ENCODE measurements at places on chromosomes 12 and 14. TPM values are rescaled to one million over a fixed set of nuclear protein-coding genes. Genes with fewer than 3 reads are reported as not detected.

- no peak for DNase-seq
Observed at GRCh38 chr12:126447346-126447745, 1382.1 kb downstream of the AACS start.

DNA sequence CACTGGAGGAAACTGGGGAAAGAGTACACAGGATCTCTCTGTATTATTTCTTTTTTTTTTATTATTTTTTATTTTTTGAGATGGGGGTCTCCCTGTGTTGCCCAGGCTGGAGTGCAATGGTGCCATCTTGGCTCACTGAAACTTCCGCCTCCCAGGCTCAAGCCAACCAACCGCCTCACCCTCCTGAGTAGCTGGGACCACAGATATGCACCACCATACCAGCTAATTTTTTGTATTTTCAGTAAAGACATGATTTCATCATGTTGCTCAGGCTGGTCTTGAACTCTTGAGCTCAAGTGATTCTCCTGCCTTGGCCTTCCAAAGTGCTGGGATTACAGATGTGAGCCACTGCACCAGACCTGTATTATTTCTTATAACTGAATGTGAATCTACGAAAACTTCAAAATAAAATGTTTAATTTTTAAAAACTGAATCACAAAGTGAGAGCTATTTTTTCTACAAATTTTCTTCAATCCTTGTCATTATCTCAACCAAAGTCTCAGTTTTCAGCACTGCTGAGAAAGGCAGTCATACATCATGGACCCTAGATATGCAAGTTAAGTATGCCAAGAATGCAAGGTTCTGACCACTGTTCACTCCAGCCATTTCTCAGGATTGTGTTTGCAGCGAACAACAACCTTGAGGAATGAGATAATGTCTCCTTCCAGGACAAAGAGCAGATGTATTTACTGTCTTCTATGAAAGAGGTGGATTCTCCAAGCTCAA is 2.4 kb downstream of the EAPP start:
- no peak for DNase-seq

GRCh38 chr14:74217672-74218448 is 21.4 kb upstream of the VSX2 start:
- DNase-seq: peak; percentile 82

DNA sequence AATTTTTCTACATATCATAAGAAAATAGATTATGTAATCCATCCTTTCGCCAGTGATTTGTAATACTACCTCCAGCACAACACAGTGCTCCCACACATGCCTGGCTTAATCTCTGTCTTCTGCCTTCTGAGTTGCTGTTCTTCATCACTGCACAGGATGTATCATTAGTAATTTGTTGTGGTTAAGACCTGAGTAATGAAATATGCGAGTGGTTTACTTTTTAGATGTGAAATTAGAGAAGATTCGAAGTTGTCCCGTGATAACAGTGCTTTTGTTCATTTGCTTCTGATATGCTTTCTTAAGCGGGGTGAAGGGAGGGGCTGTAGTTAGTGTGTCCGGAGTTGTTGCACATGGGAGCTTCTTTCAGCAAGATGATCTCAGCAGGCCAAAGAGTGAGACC is 18.1 kb downstream of the KRT85 start:
- DNase-seq: no peak

DNA sequence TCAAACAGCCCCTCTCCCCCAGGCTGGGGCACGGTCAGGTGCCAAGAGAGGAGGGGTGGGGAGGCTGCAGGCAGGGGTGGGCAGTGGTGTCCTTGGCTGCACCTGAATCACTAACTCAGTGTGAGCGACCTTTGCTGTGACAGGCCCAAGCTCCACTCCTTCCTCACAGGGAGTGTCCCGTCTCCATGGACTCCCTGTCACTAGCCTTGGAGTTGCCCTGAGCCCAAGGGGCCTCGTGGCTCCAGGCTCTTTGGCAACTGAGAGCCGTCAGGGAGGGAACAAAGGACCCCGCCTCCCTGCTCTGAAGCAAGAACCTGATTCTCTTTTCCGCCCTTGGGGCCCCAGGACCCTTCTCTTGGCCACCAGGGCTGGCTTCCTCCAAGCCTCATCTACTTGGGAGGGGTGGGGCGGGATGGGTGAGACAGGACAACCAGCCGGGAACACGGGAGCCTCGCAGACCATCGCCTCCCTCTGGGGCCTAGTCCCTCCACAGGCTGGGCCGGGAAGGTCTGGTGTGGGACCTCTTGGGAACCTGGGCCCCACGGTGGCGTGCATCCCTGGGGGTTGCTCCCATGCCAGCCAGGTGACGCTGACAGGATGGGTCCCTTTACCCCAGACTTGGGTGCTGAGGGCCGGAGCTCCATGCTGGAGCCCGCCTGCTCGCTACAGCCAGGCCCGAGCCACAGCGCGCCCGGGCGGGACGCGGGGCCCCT is 935 bp upstream of the ADSS1 start:
- no peak for DNase-seq

DNA sequence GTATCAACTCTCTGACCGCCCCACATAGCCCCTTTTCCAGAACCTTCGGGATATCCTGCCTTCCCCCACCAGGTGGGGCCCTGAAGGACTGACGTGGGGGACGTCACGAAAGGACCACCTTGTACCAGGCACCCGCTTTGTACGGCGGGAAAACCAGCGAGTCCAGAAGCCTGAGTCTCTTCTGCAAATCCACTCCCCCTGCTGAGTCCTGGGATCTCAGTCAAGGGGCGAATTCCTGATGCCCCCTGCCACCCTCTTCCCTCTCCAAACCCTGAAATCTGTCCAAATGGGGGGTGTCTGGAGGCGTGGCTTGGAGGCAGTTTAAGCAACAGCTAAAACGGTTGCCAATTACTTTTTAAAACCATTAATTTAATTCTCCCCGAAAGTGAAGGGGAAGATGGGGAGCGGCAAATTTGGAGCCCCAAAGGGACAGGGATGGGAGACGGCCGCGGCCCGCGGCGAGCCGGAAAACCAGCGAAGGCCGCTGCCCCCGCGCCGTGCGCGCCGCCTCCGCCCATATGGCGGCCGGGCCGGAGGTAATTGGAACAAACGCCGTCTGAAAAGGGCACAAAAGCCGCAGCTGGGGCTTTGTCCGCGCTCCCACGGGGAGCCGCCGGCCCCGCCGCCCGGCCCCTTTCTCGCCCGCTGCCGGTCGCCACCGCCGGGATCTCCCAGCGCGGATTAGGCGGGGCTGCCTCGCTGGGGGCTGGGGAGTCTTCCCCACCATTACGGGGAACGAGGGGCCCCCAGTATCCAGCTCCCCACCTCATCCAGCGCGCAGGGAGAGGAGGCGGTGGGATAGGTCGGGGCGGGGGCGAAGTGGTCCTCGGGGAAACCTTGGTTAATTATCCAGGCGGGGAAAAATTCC is 6.6 kb downstream of the LHX5 start:
- DNase-seq: no peak

- no peak for DNase-seq
Observed at GRCh38 chr12:119691202-119691810, 23.4 kb downstream of the PRKAB1 start.

- DNase-seq: no peak
Observed at GRCh38 chr12:65200007-65200665, 30.8 kb downstream of the LEMD3 start.

- DNase-seq: peak; percentile 83
Observed at GRCh38 chr14:92613008-92613658, 99.6 kb downstream of the RIN3 start.

- no peak for DNase-seq
Observed at GRCh38 chr12:14828892-14829291, 14.4 kb downstream of the ART4 start.

DNA sequence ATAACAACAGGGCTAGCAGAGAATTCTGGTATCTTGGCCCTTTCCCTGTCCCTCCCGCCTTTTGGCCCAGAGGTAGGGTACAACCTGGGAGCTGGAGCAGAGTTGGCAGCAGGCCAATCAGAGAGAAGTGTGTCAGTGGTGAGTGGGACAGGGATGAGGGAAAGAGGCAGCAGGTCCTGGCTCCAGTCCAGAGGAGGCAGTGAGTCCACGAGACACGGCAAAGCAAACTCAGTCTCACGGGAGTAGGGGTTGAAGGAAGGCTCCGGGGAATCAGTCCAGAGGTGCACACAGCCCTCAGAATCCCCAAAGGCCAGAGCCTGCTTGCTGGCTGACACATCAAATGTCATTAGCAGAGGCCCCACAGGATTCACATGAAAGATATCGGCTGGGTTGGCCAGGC is 7.3 kb downstream of the PAN2 start:
- DNase-seq: no peak

GRCh38 chr12:49705479-49706134 is 1.6 kb downstream of the FMNL3 start:
- peak; percentile 55 for DNase-seq

GRCh38 chr12:26399381-26399780 is 204.0 kb downstream of the SSPN start:
- DNase-seq: no peak

GRCh38 chr12:128820723-128821432 is 2.9 kb downstream of the SLC15A4 start:
- no peak for DNase-seq

GRCh38 chr14:61552241-61552640 is 143.1 kb upstream of the HIF1A start:
- no peak for DNase-seq

DNA sequence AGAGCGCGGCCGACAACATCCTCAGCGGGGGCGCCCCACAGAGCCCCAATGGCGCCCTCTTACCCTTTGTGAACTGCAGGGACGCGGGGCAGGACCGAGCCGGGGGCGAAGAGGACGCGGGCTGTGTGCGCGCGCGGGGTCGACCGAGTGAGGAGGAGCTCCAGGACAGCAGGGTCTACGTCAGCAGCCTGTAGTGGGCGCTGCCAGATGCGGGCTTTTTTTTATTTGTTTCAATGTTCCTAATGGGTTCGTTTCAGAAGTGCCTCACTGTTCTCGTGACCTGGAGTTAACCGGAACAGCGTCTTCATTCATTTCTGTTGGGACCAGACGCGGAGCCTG is 103.8 kb upstream of the FKBP4 start:
- peak; percentile 76 for DNase-seq

DNA sequence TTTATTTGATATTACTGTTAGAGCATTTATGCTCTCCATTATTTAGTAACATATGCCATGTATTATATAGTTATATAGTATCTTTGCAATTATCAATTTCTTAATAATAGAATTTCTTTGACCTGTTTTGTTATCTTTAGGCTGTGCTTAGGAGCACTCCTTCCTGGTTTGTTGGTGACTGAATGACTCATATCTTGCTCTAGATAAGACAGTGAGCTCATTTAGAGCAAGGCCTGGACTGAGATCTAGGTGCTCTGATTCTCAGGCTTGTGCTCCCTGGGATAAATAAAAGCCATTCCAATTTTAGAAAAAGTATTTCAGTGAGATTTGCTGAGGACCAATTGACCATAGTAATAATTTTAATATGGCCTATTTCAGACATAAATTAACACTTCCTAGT is 951.2 kb downstream of the FLRT2 start:
- DNase-seq: no peak

DNA sequence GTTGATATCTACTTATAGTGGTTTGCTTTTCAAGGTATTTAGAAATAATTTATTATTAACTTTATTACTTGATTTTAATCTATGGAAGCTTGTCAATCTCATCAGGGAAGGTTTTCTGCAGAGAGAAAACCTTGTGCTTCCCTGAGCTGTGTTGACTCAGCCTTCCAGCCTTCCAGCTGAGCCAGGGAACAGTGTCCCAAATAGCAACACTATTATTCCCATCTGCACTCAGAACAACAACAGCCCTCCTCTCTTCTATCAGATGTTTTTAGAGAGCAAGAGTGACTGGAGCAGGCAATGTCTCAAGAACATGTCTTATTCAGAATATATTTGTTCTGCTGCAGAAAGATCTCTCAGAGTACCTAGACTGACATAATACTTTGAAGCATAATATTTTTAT is 389.9 kb upstream of the GARIN6 start:
- DNase-seq: no peak

GRCh38 chr12:39902821-39903220 is 203.1 kb downstream of the SLC2A13 start:
- no peak for DNase-seq

GRCh38 chr12:82880442-82880901 is 193.8 kb downstream of the TMTC2 start:
- no peak for DNase-seq

DNA sequence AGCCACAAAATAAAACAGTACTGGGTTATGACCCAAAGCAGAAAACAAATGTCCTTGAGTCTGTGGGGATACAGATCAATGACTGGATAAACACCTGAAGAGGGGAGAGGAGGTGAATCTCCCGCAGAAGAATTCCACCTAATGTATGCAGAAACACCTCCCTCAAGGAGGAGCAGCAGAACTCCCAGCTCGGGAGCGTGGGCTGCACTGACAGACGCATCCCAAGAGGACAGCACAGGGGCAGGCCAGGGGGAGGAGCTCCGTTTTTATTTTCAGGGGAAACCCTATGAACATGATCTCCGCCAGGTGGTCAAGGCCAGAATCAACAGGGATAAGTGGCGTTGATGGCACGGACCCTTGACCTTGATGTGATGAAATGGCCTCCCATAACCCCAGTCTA is 41.8 kb upstream of the PPP2R5C start:
- no peak for DNase-seq

- DNase-seq: no peak
Observed at GRCh38 chr12:99752740-99753139, 105.2 kb downstream of the GARIN6 start.

- no peak for DNase-seq
Observed at GRCh38 chr12:85405262-85405661, 125.2 kb downstream of the ALX1 start.

- DNase-seq: no peak
Observed at GRCh38 chr12:26246483-26247164, 51.3 kb downstream of the SSPN start.

DNA sequence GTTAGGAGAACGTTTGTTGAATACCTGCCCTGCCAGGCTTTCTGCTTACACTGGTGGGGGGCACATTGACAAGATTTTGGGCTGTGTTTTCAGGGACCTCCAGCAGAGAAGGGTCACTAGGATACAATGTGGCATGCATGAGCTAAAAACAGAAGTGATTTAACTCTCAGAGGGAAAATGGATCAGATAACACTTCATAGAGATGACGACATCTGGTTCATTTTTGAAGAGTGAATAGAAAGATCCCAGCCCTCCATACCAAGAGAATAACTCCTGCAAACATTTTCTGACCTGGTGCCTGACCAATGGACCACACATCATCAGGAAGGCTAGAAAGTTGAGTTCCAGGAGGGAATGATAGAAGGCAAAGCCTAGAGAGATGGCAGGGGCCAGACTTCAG is 33.7 kb downstream of the CKB start:
- DNase-seq: no peak

DNA sequence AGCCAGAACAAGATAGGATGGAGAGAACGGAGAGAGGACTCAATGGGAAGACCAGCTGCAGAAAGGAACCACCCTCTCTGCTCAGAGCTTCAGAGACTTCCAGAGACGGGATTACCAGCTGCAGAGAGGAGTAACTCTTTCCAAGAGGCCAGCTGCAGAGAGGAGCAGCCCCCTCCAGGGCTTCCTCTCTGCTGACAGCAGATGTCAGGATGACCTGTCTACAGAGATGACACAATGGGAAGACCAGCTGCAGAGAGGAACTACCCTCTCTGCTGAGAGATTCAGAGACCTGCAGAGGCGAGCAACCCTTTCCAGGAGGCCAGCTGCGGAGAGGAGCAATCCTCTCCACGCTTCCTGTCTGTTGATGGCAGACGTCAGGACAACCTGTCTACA is 61.8 kb downstream of the KLRG1 start:
- DNase-seq: no peak

The CCER1 gene
- not detected for total RNA-seq

The ATP5F1B gene
- total RNA-seq: 709 TPM

The CFAP54 gene
- 0.33 TPM for total RNA-seq

The CLEC7A gene
- not detected for total RNA-seq

The KRT77 gene
- total RNA-seq: not detected

The PLEKHG7 gene
- not detected for total RNA-seq

The PTPRB gene
- total RNA-seq: not detected

The GPD1 gene
- total RNA-seq: 0.34 TPM

The ZDHHC22 gene
- total RNA-seq: not detected

The MON2 gene
- 29.2 TPM for total RNA-seq

The SRRM4 gene
- total RNA-seq: not detected
